ENCODE measurements at places on chromosomes 13 and 19.

DNA sequence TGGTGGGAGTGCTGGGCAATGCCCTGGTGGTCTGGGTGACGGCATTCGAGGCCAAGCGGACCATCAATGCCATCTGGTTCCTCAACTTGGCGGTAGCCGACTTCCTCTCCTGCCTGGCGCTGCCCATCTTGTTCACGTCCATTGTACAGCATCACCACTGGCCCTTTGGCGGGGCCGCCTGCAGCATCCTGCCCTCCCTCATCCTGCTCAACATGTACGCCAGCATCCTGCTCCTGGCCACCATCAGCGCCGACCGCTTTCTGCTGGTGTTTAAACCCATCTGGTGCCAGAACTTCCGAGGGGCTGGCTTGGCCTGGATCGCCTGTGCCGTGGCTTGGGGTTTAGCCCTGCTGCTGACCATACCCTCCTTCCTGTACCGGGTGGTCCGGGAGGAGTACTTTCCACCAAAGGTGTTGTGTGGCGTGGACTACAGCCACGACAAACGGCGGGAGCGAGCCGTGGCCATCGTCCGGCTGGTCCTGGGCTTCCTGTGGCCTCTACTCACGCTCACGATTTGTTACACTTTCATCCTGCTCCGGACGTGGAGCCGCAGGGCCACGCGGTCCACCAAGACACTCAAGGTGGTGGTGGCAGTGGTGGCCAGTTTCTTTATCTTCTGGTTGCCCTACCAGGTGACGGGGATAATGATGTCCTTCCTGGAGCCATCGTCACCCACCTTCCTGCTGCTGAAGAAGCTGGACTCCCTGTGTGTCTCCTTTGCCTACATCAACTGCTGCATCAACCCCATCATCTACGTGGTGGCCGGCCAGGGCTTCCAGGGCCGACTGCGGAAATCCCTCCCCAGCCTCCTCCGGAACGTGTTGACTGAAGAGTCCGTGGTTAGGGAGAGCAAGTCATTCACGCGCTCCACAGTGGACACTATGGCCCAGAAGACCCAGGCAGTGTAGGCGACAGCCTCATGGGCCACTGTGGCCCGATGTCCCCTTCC, 10.5 kb downstream of the C5AR1 start:
- no peak for DNase-seq

DNA sequence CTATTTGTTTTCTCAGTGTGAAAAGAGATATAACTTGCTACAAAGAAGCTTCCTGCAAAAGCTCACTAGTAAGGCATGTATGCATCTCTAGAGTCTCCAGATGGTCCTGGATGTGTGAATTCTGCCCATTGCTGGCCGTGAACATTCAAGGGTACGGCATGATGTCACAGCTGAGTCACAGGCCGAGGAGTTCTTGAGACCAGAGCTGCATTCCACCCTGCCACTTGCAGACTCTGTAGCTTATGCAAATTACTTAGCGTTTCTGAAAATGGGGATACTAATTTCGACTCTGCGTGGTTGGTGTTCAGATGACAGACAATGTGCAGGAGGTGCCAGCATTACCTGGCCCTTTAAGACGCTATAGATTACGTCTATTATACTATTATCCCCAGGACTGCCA, 470.7 kb downstream of the ZNF536 start:
- DNase-seq: no peak

DNA sequence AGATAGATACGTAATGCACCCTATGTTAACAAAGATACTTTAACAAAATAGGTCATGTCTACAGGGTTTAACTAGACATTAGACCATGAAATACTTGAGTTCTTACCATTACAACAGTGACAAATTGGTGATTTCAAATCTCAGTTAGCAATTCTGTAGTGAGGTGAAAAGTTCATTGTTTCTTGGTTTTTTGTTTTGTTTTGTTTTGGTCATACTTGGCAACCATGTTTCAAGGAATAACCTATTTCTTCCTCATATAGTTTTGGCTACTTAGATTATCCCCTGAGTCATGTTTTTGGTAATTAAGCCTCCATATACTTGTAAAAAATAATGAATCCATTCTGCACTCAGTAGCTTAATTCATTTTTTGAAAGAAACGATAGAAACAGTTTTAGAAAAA, 1200.4 kb downstream of the DIAPH3 start:
- no peak for DNase-seq

DNA sequence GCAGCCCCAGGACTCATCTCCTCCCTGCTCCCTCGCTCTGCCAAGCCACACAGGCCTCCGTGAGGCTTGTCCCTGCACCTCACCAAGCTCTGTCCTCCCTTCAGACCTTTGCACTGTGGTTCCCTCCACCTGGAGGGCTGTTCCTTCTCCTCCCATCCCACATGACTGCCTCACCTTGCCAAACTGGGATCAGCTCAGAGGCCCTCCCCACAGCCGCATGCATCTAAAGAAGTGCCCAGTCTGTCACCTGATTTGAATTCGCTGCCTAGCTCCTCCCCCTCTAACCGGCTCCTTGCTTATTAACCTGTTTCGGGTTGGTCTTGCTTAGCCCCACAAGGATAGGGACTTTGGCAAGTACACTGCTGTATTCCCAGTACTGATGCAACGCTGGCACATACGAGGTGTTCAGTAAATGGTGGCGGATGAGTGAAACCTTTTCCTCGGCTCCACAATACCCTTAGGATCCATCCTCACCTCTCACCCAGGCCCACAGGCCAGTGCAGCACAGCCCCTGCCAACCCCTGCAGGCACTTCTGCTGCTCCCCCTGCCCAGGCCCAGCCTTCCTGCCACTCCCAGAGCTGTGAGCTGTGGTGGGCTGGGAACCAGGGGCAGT, 4.4 kb downstream of the AKT2 start:
- DNase-seq: no peak

DNA sequence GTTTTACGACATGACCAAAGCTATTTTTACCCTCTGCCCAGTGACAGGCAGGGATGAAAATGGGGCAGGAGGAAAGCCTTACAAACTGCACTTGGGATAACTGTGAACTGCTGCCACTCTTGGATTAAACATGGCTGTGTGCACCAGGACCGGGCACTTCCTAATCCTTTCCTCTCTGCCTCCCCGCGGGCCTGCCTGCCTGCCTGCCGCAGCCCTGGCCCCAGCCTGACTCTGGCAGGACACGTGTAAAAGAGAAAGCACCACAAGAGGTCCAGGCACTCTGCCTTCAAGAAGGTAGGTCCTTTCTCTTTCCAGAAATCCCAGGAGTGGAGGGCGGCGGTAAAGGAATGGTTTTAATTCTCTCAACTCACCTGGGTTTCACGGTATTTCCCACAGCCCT, 4.8 kb downstream of the TSHZ3 start:
- DNase-seq: no peak

DNA sequence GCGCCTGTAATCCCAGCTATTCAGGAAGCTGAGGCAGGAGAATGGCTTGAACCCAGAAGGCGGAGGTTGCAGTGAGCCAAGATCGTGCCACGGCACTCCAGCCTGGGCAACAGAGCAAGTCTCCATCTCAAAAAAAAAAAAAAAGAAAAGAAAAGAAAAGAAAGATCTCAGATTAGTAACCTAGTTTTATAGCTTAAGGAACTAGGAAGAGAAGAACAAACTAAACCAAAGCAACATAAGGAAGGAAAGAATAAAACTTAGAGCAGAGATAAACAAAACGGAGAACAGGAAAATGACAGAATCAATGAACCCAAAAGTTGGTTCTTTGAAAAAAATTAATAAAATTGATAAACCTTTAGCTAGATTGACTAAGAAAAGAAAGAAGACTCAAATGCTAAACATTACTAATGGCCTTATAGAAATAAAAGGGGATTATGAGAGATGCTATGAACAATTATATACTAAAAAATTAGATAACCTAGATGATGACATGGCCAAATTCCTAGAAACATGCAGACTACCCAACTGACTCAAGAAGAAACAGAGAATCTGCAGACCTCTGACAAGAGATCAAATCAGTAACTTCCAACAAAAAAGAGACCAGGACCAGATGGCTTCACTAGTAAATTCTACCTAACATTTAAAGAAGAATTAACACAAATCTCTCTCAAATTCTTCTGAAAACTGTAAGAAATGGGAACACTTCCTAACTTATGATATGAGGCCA, 68.2 kb downstream of the CDADC1 start:
- no peak for DNase-seq
